NCI-H2227 treated with DMSO at 0.1 percent for 48 hours (cell line): ENCODE measurements at places on chromosomes 16 and 17.

DNA sequence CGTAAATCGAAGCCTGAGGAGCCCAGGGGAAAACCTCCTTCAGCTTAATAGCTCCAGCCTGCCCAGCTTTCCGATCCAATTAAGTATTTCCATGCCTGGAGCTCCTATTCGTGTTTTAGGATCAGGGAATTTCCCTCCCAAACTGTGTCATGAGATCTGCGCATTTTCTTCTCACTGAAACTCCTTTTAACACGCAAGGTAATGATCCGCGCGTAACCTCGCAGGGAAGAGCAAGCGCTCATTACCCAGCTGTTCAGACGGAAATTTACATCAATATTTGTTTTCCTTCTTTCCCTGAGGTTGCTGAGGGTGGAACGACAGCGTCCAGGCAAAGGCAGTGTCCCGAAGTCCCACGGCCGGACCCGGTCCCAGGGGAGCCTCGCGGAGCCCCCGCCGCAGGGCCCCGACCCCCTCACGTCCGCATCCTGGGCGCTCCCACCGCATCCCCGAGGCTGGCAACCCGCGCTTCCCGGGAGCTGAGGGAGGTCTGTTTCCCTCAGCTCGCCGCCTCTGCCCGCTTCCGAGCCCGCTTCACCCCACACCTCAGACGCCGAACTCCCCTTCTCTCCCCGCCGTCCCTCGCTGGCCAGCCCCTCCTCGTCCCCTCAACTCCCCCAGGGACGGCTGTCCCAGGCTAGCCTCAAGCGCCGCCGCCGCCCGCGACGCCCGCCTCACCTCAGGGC lies 415 bp downstream of the ABCA5 start:
- no peak for DNase-seq

DNA sequence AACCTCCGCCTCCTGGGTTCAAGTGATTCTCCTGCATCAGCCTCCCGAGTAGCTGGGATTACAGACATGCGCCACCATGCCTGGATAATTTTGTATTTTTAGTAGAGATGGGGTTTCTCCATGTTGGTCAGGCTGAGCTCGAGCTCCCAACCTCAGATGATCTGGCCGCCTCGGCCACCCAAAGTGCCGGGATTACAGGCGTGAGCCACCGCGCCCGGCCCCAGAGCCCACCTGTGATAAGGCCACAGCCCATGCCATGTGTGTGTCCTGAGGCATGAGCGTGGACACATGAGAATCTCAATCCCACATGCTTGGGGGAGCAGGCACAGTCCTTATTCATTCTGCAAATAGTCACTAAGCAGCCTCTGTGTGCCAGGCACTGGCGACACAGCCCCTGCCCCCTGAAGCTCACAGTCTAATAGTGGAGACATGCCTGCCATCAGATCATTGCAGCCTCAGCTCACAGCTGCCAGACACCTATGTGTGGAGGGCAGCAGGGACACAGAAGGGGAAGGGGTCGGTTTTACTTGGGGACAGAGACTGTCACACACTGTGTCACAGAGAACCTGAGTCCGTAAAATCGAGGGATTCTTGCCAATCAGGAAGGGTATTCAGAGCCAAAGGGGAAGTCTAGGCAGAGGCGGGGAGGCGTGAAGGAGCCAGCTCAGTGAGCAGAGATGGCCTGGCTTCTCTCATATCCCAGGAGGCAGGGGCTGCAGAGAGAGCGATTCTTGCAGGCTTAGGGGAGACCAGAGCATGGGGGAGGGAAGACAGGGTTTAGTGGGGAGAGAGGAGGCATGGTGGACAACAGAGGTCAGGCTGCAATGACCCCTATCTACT lies 9.4 kb upstream of the ABCC3 start:
- no peak for DNase-seq

DNA sequence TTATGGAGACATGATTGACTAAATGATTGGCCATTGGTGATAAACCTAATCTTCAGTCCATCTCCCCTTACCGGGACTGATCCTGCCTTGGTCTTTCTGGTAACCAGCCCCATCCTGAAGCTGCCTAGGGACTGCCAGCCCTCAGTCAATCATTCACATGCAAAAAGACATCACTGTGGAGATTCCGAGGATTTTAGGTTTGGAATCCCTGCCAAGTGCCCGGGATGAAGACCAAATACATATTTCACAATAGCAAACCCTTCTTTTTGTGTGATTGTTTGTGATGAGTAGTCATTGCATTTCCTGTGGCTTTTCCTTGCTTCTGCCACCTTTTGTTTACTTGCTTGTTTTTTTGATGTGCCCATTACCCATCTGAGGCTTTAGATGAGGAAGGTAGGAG lies 44.0 kb downstream of the EPN2 start:
- DNase-seq: no peak

GRCh38 chr16:57358527-57359095 lies at the start of gene CCL22:
Gene CCL22 (plus strand): TSS chr16:57358783. CDS start chr16:57358817, 34 bp downstream.
- no peak for DNase-seq

DNA sequence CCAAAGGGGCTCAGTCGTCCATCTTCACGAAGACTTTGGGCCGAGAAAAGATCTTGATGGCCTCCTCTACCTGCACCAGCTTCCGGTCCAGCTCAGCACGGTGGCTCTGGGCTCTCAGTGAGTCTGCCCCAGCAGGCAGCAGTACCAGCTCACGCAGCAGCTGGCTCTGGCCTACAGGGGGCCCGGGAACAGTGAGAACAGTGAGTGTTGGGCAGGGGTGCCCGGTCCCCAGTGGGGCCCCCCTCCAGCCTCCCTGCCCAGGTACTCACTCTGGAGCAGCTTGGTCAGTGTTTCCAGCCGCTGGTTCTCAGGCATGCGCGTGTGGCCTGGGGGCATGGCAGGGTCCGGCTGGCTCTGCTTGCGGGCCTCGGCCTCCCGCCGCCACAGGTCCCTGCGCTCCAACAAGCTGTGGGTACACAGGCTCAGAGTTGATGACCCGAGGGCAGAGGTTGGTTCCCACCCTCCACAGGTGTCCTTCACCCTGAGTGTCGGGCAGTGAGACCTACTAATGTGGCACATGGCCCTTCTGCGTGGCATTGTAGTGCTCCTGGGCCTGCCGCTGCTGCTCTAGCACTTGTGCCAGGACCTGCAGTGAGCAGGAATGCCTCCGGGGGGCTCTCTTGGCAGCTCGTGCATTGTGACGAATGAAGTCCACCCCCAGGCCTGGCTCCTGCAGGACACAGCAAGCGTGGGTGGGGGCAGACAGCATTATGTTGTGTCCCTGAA lies 2.6 kb downstream of the PARD6A start:
- no peak for DNase-seq

DNA sequence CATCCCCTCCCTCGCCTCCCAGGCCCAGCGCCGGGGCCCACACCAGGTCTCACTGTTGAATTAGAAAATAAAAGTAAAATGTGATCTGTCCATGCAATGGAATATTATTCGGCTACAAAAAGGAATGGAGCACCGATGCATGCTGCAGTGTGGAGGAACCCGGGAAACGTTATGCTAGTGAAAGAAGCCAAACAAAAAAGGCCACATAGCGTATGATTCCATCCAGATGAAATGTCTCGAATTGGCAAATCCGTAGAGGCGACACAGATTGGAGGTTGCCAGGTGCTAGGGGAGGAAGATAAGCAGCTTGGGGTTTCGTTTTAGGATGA lies 972 bp upstream of the ADCY9 start:
- DNase-seq: no peak

DNA sequence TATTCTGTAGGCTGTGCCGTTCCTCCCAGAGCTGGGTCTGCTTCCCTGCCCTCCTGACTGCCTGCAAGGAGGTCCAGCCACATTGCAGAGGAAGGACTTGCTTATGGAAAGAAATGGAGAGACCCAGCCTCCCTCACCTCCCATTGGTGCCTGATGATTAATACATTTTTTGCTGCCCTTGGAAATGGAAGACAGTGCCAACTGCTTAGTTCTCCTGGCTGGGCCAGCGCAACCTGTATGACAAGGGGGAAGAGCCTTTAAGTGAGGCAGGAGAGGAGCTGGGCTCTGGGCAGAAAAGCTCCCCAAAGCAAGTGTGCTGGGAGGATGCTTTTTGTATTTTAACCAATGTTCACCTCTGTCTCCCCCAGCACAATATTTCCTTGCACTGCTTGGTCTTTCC lies 238.5 kb downstream of the SOX9 start:
- DNase-seq: no peak

DNA sequence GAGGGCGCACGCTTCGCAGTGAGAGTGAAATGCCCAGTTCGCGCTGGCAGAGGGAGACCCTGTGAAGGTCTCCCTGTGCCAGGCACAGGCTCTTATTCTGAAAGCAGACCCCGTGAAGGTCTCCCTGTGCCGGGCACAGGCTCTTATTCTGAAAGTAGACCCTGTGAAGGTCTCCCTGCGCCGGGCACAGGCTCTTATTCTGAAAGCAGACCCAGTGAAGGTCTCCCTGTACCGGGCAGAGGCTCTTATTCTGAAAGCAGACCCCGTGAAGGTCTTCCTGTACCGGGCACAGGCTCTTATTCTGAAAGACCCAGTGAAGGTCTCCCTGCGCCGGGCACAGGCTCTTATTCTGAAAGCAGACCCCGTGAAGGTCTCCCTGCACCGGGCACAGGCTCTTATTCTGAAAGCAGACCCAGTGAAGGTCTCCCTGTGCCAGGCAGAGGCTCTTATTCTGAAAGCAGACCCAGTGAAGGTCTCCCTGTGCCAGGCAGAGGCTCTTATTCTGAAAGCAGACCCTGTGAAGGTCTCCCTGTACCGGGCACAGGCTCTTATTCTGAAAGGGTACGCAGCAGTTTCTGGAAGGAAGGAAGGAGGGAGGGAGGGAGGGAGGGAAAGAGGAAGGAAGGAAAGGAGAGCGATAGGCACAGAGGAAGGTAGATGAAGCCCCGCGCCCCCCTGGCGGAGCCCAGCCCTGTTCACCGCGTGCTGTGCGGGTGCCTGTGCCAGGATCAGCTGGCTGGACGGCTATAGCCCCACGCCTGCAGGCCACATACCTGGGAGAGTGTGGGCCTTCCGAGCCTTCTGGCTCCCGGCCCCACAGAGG lies 55.3 kb downstream of the WDR45B start:
- peak; percentile 70 for DNase-seq

DNA sequence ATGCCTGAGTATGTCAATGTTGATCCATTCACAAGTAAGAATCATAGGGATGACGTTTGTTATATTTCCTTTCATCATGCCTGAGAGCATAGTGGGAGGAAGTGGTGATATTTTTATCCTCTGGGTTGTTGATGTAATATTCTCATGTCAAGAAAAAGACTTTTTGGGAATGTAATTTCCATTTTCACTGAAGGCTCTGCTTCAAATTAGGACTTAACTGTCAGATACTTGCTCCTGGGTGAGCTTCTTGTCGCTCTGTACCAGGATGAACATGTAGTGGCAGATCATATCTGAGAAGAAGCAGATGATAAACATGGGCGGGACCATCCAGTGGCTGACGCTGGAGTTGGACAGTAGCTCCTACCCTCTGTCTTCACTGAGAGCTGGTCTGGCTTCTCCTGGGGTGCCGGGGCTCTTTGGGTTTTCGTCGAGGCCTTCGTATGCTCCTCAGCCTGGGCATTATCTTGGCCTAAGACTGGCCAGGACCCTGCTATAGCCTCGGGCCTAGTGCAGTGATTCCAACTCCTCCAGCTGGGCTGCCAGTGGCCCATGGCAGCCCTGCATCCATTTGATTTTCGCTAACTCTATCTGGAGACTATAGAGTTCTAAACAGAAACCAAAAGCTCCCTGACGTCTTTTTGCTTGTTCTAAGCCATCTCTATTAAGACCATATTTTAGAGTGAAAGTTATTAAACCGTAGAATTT lies 19.7 kb downstream of the CYB5B start:
- DNase-seq: no peak

GRCh38 chr17:68019336-68019674 lies 16.2 kb upstream of the KPNA2 start:
- DNase-seq: no peak

- DNase-seq: peak; percentile 25
Observed at GRCh38 chr16:75621170-75621477, 2.0 kb downstream of the ADAT1 start.

DNA sequence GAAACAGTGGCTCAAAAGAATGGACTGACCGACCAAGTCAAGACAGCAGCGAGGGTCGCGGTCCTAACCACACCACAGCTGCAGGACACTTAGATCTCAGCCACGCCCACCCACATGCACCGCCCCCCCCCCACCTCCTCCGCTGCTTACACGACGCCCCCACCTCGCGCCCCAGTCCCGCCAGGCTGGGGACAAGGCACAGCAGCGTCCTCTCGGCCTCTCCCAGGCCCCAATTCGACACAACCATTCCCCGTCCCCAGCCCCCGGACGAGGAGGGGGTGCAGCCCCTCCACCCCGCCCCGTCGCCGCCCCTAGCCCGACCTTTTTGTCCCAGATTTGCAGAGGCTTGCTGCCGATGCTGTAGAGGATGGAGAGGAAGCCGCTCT lies 477 bp downstream of the CFAP20 start:
- DNase-seq: no peak

DNA sequence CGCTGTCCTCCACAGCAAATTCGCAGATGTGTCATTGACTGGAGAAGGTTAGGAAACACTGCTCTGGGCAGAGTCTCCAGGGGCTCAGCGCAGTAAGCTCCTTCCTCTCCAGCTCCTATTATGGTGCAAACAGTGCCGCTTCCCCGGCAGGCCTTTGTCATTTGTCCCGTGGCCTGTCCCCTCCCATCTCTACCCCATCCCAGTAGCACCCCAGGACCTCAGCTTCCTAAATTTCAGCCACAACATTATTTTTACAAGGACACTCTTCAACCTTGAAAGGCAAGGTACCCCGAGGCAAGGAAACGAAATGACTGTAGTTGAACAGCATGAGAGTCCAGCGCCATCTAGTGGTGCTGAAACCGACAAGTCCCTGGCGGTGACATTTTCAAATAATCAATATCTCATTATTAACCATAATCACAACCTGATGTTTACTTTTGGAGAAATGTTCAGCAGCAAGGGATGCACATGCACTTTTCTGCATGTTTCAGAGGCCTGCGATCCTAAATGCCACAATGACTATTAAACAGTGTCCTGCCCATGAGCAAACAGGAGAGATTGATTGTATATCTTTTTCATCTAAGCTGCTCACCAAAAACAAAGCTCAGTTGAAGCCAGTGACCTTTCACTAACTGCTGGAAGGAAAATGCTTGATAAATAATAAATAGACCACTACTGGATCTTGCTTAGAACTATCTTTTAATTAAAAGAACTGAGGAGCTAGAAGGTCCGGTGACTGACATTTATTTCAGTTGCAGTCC lies 16.5 kb downstream of the MRPS23 start:
- DNase-seq: peak; percentile 84

GRCh38 chr16:50836121-50836621 lies 94.3 kb downstream of the CYLD start:
- DNase-seq: no peak

GRCh38 chr16:9463461-9463860 lies 372.0 kb downstream of the HAPSTR1 start:
- DNase-seq: no peak

- no peak for DNase-seq
Observed at GRCh38 chr17:45332989-45333701, 16.3 kb upstream of the MAP3K14 start.
